Activated CD8-positive, alpha-beta memory T cell treated with anti-CD3 and anti-CD28 coated beads for 24 hours (primary cell): ENCODE measurements at places on chromosomes 4 and X.

- DNase-seq, result no peak
Measured at GRCh38 chr4:4284827-4285618, 4.9 kb downstream of the LYAR start.

- no peak for DNase-seq
Measured at GRCh38 chrX:24260842-24261550, 52.9 kb downstream of the SUPT20HL2 start.

DNA sequence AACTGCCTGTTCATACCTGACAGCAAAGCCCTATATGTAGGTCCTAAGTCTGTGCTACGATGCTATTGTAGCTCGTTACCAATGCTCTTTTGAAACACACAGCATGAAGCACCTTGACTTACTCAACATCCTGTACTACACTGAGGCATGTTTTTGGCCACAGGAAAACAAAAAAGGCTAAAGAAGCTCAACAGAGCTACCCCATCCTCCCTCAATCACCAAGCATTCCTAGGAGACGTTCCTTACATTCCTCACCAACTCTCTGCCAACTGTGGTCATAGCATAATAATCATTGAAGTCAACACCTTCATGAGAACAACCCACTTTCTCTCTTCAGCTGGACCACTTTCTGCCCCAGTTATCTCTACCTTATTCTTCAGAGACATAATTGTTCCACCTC, 73.7 kb upstream of the SLC25A43 start:
- no peak for DNase-seq

DNA sequence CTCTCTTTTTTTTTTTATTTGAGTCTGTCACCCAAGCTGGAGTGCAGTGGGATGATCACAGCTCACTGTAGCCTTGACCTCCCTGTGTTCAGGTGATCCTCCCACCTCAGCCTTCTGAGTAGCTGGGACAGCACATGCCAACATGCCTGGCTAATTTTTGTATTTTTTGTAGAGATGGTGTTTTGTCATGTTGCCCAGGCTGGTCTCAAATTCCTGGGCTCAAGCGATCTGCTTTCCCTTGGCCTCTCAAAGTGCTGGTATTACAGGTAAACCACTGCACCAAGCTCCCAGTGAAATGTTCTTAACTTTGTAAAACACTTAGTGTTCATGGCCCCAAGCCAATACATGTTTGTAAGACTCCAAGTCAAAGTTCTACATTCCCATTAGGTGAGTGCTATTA, 316.1 kb downstream of the KCTD8 start:
- DNase-seq, result no peak

DNA sequence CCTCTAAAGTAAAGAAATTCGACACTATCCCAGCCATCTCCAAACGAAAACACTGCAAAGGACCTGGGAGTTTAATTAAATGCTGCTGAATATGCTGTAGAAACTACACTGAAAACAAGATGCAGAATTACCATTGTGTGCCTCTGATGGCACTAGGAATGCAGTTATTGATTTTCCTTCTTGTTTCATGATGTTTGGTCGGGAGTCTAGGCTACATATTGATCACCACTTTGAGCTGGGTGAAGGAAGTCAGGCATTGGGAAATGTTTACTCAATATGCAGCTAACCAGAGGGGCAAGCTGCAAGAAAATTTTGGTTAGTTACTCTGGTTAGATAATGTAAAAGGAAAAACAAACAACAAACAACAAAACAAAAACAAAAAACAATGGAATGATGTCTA, 650.7 kb upstream of the GALNTL6 start:
- DNase-seq, result no peak
